B cell (primary cell): ENCODE measurements at places on chromosomes 11 and 22.
A peak's percentile ranks its signal among the peaks of the same experiment; 100 is the strongest.

DNA sequence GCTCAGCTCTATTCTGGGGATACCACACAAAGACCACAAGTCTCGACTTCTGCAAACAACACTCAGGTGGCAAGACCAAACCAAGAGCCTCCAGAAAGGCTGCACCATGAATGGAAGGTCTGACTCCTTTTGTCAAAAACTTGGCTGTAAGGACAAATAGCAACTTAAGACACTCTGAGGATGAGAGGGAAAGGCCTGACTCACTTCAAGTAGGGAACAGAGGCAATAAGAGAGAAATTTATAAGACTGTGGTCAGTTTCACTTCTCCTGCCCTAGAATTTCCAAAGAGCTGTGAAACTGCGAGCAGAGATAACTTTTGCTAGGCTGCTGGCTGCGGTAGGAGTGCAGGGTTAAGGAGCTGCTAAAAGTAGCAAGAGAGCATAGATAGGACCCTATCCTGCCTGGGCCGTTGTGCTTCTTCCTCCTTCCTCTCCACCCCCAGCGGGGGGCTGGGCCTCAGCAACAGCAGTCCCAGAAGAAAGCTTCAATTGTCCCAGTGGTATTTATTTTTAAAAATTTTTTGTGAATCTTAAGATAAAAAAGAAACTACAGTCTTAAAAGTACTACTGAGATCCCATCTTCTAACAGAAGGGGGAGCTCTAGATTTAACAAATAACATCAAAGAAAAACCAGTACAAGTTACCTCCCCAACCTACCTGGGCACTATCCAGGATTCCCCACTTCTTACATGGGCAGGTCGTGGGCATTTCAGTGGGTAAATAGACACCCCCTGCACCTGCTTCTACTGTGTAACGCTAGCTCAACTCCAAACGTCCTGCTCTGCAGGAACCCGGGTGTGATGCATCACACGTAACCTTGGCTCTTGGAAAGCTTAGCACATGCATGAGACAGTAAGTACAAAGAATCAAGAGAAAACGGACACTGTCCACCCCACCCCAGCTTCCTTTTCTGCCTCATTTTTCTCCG is 66.4 kb downstream of the SGSM3 start:
- DNase-seq = peak; percentile 84

DNA sequence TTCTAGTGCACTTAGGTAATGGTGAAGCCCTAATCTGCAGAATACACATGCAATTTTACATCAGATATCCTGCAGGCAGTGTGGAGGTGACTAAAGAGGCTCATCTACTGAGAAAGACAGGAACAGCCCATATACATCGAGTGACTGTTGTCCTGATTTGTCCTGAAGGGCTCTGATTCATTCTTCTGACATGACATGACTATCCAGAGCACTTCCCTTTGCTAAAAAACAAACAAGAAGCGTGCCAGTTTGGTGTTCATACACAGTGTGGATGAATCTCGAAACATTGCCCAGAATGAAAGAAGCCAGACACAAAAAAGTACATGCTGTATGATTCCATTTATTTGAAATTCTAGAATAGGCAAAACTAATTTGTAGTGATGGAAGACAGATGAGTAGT is 48.0 kb upstream of the AMPD3 start:
- no peak for DNase-seq

DNA sequence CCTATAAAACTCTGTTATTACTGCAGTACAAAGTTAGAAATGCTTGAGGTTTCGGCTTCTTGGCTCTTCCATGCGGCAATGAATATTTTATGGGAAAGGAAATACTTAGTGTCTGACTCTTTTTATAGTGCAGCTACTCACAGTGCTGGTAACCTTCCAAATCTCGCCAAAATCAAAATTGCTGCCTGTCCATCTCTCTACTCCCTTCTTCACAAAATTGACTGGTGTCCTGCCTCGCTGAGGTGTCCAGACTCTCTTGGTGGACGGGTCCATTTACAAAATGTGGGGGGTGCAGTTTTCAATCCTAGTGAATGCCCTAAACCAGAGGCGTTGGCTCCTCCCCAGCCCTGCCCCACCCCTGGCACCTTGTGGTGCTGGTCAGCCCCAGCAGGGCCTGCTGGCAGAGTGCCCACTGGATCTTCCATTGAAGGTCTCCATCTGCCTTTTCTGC is 73.5 kb downstream of the ZBTB16 start:
- no peak for DNase-seq

DNA sequence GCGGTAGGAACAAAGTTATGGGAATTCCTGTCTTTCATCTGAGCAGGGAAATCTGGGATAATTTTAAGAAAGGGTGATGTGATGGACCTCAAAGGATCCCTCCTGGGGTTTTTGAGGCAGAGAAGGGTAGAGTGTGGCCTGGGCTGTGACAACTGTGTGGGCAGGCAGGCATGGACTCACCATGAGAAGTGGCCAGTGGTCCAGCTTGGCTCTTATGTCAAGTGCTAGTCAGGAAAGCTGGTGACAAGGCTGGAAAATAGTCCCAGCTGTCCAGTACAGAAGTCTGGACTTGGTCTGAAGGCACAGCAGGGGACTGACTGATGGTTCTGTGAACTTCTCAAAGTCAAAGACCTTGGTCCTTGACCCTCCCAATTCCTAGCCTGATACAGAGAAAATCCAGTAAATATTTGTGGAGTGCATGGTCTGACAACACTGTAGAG is 1.7 kb downstream of the PPFIBP2 start:
- DNase-seq = no peak

GRCh38 chr11:32056438-32056837 is 34.4 kb upstream of the RCN1 start:
- no peak for DNase-seq

DNA sequence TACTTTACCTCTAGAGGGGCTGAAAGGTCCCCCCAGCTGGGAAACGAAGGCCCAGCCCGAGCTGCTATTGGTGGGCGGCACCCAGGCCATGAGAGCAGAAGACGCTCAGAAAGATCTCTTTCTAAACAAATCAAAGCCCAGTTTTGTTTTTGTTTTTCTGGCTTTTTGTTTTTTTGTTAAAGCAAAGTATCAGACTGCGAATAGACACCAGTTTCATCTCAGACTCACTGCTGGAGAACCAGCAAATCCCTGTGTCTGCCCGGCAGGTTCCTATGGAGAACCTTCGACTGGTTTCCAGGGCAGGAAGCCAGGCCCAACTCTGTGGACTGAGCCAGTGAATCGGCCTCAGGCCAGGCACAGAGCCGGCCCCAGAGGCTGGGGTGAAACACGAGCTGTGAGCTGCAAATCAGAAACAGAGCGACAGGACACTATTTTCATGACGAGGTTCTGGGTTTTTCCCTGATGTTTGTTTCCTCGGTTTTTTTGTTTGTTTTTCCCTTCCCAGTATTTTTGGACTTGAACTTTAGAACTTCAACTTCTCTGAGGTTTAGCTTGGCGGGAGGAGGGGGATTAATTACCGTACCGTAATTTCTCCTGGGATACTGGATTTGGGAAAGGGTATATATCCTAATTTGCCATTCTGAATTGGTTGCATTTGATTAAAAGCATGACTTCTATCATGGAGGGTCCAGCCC is 16.0 kb upstream of the B4GALNT4 start:
- DNase-seq = no peak

DNA sequence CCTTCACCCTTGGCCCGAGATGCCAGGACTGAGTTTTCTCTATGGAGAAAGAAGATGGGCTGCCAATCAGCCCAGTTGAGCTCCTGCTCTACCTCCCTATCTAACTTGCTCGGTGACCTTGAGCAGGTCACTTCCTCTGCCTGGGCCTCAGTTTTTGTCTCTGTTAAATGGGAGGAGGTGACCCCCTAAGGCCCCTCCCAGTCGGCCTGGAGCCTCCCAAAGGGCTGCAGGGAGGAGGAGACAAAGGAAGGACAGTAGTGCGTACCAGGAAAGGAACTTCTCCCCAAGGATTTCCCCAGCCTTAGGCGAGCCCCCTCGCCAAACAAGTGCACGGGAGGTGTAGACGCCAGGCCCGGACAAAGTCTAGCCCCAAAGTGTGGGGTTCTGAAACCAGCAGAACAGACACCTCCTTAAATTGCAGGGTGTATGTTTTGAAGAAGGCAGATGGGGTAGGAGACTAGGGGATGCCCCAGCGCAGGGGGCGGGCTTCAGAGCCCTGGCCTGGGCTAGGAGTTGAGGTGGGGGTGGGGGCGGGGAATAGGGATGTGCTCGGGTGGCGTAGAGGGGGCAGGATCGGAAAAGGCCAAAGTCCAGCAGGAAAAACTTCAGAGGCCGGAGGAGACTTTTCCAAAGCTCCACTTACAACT is 1.0 kb downstream of the CBX7 start:
- DNase-seq = no peak

- no peak for DNase-seq
Measured at GRCh38 chr11:12785901-12786300, 111.7 kb downstream of the TEAD1 start.

DNA sequence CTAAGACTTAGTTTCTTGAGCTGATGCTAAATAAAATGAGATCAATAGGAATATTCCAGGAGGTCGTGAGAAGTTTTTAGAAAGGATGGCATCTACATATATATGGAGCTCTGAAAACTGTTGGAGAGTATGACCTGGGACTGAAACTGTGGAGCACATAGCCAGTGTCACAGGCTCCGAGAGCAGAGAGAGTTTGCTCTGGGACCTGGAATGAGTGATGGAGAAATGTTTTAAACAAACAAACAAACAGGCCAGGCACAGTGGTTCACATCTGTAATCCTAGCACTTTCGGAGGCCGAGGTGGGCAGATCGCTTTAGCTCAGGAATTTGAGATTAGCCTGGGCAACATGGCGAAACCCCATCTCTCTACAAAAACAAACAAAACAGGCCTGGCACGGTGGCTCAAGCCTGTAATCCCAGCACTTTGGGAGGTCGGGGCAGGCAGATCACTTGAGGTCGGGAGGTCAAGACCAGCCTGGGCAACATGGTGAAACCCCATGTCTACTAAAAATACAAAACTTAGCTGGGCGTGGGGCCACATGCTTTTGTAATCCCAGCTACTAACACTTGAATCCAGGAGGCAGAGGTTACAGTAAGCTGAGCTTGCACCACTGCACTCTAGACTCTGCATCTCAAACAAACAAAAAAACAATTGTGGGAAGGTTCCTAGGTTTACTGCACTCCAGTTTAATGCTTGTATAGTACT is 67.1 kb downstream of the SLC35F2 start:
- no peak for DNase-seq

DNA sequence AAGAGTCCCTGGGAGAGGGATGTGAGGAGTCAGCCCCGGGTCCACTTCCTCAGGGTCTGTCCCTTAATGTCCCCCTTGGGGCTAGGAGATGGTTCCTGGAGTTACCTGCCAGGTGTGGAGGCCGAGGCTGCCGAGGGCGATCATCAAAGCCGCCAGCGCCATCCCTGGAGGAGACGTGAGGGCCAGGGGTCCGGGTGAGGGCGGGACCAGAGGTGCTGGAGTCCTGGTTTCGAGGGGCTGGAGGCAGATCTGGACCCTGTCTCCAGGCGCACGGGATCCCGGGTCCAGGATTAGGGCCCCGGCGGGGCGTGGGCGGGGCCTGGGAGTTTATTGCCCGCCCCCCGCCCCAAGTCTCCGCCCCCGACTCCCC is at the start of gene ART5:
Gene ART5, minus strand, starts transcription at position 292 of the 370 bp plus-strand sequence. Its CDS starts 130 bp downstream, at position 162.
- no peak for DNase-seq

GRCh38 chr22:36328635-36329253 is 59.0 kb downstream of the MYH9 start:
- DNase-seq = peak; percentile 76

GRCh38 chr11:46202149-46202548 is 75.3 kb upstream of the CREB3L1 start:
- no peak for DNase-seq

DNA sequence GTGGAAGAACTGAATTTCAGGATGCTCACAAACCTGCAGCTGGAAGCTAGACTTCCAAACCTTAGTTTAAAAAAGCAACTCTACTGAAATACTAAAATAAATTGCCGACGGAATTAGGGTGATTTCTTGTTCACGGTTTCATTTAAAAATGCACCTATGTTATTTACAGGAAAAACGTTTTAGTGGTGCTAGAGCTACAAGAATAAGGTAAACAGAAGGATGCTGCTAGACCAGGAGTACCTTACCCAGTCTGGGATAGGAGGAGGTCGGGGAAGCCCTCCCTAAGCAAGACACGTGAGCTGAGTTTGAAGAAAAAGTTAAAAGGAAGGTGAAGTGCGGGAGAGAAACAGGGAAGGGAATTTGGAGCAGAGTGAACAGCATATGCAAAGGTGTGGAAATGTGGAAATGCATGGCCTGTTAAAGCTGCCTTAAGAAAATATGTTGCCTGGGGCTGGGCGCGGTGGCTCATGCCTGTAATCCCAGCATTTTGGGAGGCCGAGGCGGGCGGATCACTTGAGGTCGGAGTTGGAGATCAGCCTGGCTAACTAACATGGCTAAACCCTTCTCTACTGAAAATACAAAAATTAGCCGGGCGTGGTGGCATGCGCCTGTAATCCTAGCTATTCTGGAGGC is 1.4 kb upstream of the FTH1 start:
- no peak for DNase-seq

DNA sequence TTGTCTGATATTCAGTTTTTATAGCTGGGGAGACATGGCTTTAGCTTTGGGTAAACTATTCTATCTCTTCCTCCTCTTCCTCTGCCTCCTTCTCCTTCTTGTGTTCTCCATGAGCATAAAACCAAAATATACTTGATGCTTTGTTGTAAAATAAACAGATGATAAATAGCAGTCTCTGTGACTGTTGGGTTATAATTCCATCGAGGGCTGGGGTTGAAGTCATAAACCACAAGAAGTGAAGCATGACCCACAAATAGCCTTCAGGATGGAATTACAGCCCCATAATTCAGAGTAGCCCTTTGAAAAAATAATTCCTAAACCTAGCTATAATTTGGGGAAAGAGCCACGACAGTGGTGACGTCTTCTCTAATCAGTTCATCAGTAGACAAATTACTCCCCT is 177.7 kb downstream of the SNX19 start:
- DNase-seq = no peak

DNA sequence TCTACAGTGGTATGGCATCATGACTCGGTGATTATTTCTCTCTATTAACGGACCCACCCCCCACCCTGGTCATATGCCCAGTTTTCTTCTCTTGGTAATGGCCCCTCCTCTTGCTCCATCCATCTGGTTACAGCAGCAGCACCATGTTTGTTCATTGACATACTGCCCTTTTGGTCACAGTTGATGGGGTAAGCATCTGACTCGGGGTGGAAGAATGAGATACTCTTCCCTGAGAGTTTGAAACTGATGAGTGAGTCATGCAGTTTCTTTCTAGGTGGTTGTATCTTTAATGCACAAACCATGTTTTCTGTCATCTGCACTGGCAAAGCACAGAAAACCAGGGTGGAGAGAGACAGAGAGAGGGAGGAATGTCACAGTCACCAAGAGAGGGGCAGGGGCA is 126.0 kb downstream of the SYN3 start:
- DNase-seq = no peak
